Stimulated activated CD8-positive, alpha-beta memory T cell treated with anti-CD3 and anti-CD28 coated beads, Interleukin-15, amount 100 ng/mL, for 1 hour (primary cell): ENCODE measurements at places on chromosomes 6 and 20.

- no peak for DNase-seq
Observed at GRCh38 chr6:142907544-142907943, 37.4 kb downstream of the HIVEP2 start.

DNA sequence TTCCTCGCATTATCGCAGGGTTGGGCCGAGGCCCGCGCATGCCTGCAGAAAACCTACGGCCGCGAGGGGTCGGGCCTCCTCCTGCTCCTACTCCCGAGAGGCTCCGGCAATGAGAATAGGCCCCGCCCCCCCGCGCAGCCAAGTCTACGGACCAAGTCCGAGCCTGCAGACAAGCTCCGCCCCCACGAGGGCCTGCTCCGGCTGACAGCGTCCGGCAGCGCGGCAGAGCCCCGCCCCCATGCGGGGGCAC is 3.1 kb upstream of the GPSM3 start:
- DNase-seq = peak; percentile 99

DNA sequence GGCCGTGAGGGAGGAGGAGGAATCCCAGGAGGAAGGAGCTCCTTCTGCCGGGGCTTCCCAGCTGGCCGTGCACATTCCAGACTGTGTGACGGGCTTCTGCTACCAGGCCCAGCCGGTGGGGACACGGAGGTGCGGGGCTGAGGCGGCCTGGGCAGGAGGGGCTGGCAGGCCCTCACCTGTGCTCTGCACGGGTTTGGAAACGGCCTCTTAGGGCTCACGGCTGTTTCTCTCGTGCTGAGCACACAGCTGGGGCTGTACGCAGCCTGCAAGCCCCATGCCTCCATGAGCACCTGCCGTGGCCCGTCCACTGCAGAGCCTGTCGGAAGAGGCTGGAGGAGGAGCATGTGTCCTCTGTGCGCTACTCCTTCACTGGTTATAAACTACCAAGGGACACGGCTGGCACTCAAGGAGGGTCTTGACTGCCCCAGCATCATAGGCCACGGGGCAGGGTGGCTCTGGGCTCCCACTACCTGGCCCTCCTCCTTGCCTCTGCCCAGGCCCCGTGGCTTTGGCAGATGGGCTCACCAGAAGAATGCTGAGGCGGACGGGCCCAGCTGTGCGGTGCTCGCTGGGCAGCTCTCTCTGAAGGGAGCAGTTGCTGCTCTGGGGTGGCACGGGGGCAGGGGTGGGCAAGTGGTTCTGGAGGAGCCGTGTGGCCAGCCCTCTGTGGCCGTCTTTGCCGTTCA is 15.8 kb downstream of the NPEPL1 start:
- no peak for DNase-seq

DNA sequence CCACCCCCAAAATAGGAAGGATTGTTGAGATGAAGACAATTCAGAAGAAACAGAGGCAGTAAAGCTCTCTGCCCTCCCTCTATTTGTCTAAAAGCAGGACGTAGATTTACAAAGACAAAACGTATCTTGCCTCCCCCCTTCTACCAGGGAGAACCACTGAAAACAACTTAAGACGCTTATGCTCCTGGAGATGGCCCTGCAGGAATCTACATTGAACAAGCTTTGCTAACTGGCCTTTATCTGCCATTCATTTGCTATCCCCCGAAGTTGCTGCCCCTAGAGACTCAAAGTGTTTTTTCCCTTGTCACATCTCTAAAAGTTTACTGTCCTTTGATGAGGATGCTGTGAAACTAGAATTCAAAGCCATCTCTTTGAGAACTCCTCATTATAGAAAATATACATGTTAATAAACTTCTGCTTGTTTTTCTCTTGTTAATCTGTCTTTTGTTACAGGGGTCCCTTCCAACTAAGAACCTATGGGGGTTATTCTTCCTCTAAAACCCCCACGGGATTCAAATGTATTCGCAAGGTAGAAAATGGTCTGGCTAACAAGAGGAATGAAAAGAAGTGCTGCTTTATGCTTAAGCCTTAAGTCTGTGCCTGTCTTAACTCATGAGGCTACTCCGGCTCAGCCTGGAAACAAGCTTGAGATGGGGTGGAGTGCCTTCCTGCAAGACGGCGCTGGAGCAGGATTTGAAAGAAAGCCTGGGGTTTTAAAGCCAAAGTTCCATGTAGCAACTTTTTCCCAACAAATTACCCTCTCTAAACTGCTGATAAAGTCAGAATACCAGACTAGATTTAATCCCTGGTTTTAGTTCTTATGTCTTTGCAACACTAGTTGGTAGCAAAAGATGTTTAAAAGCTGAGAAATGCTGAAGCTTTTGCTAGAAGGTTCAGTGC is 88.0 kb downstream of the CLIC5 start:
- DNase-seq = no peak

GRCh38 chr20:34824806-34825529 is 483 bp downstream of the NCOA6 start:
- peak; percentile 29 for DNase-seq

DNA sequence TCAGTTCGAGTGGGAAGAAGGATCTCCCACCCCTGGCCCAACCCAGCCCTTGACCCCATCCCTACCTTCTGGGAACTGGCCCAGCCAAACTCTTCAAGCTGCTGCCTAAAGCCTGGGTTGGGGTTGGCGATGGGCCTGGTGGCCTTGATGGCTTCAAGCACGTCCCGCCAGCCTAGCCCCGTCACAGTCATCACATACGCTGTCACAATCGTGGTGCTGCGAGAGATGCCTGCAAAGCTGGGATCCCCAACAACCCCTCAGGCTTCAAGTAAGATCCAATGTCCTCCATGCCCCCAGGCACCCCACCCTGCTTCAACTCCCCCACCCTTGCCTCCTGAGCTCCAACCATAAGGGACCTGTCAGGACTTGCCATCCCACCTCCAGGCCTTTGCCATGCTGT is 7.8 kb downstream of the DUSP15 start:
- DNase-seq = no peak

DNA sequence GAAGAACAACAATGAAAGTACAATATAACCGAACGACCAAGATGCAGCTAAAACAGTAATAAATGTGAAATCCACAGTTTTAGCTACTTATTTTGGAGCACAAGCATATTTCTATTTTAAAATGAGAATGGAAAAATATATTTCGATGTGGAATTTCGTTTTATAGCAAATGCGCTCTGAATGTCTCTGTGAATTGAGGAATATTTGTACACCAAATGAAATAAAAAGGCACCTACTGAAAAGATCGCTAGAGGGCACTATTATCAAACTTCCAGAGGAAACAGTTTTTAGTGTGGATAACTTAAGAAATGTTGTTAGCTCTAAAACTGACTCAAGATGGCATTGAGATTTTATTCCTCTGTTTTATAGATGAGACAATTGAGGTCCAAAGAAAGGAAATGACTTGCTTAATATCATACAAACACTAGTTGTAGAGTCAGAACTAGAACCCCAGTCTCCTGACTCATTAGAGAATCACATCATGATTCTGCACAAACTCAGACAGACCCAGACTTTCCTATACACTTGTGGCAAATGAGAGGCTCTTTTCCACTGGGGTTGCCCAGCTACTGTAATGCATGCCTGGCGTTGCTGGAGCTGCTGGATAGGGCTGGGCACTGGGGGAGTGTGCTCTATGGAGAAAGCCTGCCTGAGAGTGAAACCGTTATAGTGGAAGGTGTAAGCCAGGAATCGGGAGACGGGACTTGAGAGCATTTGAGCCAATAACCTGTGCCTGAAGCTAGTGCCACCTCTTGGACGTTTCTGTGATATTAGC is 51.9 kb downstream of the GCLC start:
- DNase-seq = no peak

- DNase-seq = no peak
Observed at GRCh38 chr6:168026925-168027324, 29.5 kb downstream of the KIF25 start.
